ENCODE measurements at places on chromosomes 2 and 18.

DNA sequence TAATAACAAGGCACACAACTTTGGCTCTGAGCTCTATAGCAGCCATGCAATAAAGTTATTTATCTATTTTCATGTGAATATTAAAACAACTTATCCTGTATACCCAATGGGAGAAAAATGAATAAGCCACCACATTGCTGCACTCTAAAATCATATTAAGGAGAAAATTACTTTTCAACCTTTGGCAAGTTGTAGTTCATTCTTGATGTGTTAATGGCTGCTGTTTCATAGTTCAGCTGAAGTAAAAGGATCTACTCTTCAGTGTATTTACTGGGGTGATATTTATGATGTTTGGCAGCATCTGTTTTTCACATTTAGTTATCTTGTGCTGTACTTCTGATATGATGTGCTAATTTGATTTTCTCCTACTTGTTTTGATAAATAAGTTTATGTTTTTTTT, 71.8 kb downstream of the TMEFF2 start:
- no peak for DNase-seq

DNA sequence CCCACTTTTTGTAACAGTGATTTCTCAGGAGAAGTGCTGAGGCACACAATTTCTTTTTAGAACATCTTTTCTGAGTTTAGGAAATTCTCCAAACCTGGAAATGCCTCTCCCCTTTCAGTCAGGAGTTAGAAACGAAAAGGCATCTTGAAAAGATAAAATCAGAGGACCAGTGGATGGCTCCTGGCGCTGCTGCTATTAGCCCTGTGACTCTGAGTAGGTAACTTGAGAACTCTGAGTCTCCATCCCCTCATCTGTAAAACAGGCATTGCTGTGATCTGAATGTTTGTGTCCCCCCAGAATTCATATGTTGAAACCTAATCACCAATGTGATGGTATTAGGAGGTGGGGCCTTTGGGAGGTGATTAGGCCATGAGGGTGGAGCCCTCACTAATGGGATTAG, 50.2 kb downstream of the EHD3 start:
- no peak for DNase-seq

DNA sequence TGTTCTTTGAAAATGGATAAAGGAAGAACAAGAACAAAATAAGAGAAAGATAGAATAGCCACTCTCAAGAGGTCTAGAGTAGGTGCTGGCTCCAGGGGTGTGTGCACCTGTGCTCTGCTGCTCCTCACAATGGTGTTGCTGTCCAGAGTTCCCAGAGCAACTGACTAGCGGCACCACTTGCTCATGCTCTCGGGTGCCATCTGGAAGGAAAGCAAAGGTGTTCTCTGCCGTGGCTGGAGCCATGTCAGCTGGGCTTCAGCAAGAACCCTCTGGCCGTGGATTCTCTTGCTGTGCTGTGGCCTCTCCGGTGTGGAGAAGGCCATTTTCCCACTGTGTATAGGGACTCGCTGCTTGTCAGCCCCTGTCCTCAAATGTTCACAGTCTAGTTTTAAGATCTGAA, 114.6 kb upstream of the TEX51 start:
- DNase-seq: no peak

DNA sequence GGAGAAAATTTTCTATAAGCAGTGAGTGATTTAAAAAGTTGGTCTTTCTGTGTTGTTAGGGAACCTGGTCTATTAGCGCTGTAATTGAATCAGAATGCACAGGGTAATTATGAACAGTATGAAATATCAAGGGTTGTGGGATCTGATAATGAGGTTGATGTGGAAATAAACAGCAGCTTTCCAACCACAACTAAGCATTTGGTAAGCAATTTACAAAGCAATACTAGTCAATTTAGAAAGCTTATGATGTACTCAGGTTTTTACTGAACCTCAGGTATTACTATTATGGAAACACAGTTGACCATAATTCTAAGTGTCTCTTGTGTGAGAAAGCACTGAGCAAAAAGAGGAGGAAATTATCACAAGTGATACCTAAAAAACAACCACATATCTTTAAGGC, 11.0 kb upstream of the SMCHD1 start:
- no peak for DNase-seq

DNA sequence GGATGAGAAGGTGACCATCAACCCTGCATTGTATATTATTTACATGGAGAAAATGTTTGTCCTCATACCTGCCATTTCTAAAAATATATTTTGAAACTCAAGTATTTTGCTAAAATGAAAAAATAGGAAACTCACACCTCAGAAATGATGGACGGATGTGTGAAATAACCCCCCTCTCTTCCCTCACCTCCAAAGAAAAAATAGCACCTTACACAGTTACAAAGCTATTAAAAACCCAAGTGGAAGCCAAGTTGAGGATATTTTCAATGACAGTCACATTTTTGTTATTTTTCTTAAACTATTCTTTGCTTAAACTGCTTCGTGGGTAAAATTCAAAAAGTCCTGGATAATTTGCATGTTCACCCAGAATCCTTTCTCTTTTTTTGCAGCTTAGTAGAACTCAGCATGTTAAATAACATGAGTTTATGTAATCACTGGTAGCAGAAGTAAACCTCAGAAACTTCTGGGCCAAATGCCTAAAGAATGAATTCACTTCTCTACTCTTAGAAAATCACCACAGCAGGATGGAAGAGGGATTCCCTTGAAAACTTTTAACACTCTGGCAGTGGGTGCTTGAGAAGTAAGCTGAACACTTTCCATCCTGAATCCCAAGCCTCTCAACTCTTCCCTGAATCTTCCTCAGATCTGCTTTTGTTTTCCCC, 768 bp downstream of the DSC1 start:
- DNase-seq: no peak

GRCh38 chr2:152415231-152415642, 80.3 kb downstream of the FMNL2 start:
- no peak for DNase-seq

DNA sequence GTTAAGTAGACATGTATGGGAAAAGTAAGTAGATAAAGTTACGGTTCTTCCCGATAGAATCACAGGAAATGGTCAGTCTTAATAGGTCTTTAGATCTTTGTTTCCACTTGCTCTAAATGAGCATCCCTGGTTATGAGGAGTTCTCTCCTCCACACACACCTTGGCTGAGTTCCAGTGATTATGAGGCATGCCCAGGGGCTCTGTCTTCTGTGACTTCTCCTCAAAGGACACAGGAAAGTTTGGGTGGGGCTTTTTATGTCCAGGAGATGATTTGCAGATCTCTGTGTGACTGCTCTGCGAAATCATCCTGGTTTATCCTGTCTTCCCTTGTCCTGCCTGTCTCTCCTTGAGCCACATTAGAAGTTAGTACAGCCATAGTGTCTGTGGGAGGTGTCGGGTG, 83.9 kb upstream of the EML6 start:
- DNase-seq: peak; percentile 54

- no peak for DNase-seq
Measured at GRCh38 chr2:196252408-196253115, 81.2 kb upstream of the STK17B start.

DNA sequence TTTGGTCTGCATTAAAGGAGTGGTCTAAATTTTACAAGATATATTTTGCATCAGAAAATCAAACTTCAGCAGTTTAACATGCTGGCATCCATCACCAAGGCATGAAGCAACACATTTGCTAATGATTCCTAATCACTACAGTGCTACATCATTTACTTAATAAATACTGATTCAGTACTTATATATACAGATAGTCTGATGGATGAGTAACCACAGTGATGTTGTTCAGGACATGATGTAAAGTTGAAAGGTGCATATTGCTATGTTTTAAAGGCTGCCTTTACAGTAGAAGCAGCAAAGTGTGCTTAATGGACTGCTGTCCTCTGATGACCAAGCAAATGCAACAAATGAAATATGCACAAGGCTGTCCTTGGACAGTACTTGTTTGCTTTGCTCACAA, 11.1 kb downstream of the SUPT7L start:
- no peak for DNase-seq
